ENCODE measurements at places on chromosomes 12 and 14.

DNA sequence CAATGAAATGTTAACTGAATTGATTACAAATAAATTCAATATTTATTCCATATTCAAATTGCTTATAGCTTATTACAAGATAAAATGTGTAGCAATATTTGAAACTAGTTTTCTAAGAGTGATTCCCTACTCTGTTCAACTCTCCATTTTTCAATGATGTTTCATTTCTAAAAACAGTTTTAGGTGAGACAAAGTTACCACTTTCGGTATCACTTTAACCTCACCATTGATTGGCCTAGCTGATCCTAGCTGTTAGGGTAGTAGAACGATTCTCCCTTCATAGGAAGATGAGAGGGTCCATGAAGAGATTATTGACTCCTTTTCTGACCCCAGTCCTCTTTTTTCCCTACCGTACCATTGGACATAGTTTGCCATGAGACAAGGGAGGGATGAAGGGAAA is 373.3 kb downstream of the PRKD1 start:
- no peak for DNase-seq

DNA sequence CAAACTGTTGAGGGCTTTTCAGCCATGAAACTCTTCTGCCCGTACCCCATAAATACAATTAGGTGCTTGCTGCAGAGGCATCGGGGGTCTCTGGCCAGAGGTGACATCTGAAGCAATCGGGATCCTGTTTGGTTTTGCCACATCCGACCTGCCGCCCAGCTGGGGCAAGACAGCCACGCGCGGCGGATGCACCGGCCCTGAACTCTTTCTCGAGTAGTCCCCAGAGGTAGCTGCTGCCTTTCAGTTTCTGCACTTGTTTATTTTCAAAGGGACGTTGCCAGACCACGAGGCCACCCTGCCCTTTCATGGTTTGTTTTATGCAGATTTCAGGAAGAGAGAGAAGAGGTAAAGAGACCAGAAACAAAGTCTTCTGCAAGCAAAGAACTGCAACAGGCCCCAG is 10.6 kb upstream of the MLXIP start:
- peak; percentile 58 for DNase-seq

DNA sequence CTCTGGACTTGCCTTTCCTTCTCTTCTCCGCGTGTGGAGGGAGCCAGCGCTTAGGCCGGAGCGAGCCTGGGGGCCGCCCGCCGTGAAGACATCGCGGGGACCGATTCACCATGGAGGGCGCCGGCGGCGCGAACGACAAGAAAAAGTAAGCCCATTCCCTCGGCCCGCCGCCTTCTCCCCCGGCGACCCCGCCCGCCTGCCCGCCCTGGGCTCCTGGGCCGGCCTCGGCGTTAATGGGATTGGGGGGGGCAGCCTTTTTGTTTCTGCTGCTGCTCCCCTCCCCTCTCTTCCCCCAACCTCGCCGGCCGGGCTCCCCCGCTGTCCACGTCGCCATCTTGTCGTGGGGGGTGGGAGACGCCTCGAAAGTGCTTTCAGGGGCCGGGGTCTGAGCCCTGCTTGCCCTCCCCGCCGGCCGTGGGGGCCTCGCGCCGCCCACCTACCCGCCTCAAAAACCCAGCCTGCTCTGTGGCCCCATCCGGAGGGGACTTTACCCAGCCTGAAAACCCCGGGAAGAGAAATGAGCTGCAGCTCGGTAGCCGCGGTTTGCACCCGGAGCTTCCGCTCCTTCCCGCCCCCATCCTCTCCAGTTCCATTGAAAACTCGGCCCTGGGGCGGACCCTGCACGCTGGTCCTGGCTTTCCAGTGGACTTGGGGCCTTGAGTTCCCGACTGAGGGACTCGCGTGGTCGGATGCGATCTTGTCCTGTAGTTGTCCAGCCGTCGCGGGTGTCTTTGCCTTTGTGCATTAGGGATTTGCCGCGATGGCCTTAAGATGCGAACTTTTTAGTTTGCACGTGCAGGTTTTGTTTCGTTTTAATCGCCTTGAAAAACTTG is 598 bp downstream of the HIF1A start:
- no peak for DNase-seq

DNA sequence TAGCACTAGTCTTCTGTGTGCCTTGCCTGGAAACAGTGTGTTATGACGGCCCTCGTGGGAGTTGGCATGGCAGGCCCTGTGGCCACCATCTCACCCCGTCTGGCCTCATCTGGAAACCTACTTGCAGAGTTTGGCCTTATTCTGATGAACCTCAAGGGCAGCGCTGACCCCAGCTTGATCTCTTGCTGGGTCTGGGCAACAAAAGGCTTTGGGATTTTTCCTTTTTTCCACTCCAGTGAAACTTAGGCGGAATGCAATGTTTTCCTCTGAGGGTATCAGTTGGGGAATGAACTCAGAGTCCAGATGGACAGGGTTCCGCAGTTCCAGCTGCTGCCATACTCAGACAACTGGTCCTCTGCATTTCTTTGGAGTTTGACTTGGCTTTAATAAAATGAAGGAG is 15.9 kb downstream of the CACNA1C start:
- no peak for DNase-seq

GRCh38 chr12:40223646-40224045 is 1.2 kb upstream of the LRRK2 start:
- DNase-seq = no peak

- DNase-seq = no peak
Observed at GRCh38 chr12:54624315-54625279, 10.1 kb downstream of the LACRT start.

GRCh38 chr14:34582117-34582680 is 42.7 kb upstream of the EAPP start:
- DNase-seq = no peak
